ENCODE measurements at places on chromosomes 7 and 10.

DNA sequence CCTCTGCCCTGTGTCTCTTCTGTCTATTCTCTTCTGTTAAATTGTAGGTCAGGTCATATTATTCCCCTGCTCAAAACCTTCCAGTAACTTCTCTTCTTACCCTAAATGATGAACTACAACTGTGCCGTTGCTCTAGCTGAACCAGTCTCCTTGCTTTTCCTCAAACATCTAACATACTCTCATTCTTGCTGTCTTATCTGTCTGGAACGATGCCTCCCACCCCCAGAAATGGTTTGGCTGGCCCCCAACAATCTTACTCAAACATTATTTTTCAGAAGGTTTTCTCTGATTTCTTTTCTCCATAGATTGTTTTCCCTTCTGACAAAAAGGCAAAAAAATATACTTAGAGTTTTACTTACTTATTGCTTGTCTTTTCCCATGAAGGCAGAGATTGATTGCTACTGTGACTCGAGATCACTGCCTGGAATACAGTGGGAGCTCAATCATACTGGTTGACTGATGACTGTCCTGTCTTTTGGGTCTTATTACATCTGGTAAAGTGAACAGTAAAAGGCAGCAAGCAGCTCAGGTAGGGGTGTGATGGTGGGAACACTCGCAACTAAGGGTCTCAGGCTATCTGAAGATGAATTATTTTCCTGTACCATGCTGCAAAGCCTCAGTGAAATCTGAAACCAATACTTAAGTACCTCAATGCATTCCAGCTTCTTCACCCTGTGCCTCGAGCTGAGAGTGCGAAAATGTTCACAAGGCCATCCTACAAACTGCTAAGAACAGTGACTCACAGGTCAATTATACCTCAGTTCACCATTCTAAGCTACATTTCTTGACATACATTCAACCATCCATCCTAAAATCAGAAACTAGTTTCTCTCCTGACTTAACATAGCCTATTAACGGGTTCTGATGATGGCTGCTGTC, 67.6 kb downstream of the DNMBP start:
- DNase-seq = no peak

DNA sequence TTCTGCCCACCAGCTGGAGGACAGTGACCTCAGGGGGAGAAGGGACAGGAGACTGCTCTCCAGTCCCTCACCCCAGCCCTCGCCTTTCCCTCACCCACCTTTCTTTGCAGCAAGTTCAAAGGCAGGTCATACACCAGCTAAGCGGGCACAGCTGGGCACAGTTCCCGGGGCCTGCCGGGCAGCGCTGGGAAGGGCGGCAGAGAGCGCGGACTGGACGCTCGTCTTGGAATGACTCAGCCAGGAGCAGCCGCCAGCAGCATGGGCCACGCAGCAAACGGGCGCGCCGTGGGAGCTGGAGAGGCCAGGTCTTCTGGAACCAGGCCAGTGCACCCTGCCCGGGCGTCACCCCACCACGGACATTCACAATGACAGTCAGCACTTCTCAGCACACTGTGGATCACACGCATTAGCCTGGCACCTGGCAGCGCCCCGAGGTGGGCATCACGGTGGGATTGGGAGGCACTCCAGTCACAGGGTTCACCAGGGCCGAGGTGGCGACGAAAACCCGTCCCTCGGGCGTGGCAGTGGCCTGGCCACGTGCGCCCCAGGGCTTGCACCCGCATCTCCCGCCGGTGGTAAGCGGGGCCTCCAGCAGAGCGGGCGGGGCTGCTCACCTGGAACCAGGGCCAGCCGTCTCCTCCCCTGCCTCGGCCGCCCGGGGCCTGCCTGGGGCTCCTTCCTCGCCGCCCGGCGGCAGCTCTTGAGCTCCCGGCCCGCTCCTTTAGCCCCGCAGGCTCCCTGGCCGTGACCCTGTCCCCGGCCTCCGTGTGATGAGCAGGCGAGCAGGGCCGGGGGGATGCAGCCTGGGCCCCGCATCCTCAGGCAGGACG, 29.0 kb upstream of the WDFY4 start:
- DNase-seq = peak; percentile 23

GRCh38 chr7:17275749-17276671, 22.4 kb upstream of the AHR start:
- DNase-seq = peak; percentile 73

- no peak for DNase-seq
Observed at GRCh38 chr10:129660569-129660968, 193.5 kb downstream of the MGMT start.

DNA sequence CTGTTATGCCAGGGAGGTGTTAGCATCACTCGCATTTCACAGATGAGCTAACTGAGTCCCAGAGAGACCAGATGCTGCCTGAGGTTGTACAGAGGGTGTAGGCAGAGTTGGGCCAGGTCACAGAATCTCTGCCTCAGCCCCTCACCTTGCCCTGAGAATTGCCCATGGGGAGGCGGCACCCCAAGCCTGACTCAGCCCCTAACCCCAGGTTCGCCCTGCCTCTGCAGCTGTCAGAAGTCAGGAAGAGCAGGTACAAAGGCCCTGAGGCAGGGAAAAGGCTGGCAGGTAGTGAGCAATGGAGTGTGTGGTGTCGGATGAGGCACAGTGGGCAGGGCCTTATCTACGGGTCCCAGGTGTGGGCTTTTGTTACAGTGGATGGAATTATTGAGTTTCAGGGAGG, 79.4 kb downstream of the MYL10 start:
- DNase-seq = no peak

Data from HS-27A (cell line).